ENCODE measurements at places on chromosomes 7 and 10.

GRCh38 chr10:48336978-48337599, 30.6 kb downstream of the MAPK8 start:
- no peak for DNase-seq

DNA sequence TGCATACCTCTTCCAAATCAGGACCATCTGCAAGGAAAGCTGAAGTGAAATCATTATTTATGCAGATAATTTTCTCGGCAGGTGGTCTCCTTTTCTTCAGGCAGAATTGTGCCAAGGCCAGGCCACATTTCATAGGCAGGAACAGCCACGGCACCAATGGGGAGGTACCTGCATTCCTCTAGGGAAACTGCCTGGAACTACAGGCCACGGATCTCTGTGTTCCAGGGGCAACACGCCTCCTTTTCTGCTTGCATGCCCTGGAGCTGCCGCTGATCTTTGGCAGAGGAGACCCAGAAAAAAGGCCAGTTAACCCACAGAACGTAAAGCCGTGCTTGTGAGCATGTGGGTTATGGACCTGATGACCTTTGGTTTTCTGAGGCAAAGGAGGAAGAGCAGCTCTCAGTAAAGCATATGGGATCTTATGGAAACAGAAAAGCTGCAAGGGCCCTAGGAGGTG, 111.2 kb upstream of the KIAA1217 start:
- DNase-seq = peak; percentile 3

DNA sequence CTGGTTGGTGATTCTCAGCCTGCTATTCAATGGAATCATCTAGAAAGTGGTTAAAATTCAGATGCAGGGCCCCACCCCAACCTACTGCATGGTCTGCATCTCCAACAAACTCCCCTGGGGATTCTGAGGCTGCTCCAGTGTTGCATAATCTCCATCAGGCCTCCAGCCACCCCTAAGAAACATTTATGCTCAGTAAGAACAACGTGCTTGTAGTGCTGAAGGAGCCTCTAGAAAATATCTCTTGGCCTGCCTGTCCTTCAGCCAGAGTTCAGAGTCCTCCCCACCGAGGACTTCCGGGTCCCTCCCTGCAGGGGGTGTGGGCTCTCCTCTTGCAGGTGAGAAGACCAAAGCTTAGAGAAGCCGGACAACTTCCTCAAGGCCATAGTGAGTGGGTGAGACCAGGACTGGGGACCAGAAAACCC, 159.8 kb downstream of the SH3PXD2A start:
- no peak for DNase-seq

DNA sequence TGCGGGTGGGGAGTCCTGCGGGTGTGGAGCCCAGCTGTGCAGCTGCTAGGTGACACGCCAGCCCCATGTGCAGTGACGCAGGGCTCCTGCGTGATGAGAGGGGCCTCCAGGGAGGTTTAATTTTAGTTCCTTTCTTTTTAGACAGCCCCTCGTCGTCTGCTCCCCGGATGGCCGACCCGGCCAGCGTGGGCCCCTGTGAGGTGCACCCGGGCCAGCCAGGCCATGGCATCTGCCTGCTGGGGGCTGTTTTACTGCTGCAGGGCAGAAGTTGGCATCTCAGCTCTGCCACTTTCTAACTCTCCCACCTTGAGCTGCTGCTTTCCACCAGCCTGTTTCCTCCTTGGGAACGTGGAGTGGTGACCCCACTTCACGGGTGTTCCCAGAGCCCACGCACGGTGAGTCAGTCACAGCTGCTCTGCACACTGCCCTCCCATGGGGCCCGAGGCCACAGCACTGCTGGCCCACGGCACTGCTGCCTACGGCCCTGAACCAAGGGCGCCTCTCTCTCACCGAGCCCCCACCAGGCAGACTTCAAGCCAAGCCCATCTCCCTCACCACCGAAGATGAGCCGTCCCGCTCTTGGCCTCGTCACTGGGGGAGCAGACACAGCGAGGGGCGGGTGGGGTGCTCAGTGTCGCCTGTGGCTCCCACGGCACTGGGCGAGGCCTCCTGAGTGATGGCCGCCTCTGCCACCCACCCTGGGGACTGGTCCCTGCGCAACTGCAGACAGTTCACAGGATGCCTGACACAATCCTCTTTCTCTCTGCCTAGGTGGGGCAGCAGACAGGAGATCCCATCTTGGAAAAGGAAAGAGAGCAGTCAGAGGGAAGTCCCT, 21.3 kb downstream of the CYP2W1 start:
- DNase-seq = no peak
